Stimulated activated CD4-positive, alpha-beta T cell treated with anti-CD3 and anti-CD28 coated beads, Interleukin-12 subunit alpha, Interleukin-12 subunit beta, amount 100 ng/mL, for 24 hours (primary cell): ENCODE measurements at places on chromosomes 5 and 9.

DNA sequence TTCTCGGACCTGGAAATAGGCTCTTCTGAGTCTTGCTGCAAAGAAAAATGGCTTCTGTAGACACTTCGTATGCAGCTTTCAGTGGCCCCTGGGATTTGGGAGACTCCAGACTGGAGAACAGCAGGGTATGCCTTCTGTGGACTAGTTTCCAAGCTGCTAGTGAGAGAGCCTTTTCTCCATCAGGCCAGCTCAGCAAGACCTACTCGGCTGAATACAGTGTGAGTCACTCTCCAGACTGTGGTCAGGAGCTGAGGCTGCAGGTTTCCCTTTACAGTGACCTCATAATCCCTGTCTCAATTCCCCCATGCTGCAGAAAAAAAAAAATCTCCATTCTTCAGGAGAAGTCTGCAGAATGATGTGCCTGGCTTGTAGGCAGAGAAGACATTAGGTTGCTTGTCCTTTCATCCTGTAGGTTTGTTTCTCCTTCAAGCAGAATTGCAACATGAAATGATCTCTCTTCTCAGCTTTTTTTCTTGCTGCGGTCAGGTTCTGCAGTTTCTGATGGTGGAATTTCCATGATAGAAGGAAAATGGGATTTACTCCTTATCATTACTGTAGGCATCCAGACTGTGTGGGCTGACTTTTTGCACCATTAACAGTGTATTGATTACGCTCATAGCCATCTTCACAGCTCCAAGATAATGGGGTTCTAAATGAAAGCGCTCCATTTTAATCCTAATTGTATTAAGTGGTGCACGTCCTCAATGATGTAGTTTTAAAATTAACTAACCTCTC lies 78.3 kb upstream of the TNFSF8 start:
- no peak for DNase-seq

DNA sequence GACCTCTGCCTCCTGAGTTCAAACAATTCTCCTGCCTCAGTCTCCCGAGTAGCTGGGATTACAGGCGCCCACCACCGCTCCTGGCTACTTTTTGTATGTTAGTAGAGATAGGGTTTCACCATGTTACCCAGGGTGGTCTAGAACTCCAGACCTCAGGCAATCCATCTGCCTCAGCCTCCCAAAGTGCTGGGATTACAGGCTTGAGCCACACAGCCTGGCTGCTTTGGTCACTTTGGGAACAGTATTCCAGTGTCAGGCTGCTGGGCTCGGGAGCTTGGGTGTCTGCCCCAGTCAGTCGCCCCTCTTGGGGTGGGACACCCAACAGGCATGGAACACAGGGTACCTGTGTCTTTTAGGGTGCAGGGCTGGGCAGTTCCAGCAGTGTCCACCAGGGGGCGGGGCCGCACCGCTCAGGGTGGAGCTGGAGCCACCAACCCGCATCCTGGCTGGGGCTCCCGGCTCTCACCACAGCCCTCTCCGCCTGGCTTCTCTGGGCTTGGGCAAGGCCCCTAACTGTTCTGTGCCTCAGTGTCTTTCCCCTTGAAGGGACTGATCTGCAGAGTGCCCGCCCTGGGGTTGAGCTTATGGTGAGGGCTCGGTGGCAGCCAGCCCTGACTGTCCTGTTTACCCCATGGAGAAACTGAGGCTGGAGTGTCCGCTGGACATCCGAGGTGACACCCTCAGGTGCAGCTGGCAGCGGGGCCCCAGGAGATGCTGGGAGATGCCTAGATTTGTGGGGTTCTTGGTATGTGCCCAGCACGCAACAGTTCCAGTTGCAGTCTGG lies 6.4 kb upstream of the RNU6ATAC start:
- DNase-seq, result no peak

- no peak for DNase-seq
These were observed 64.9 kb downstream of the SIL1 start for GRCh38 chr5:139133282-139133681.

DNA sequence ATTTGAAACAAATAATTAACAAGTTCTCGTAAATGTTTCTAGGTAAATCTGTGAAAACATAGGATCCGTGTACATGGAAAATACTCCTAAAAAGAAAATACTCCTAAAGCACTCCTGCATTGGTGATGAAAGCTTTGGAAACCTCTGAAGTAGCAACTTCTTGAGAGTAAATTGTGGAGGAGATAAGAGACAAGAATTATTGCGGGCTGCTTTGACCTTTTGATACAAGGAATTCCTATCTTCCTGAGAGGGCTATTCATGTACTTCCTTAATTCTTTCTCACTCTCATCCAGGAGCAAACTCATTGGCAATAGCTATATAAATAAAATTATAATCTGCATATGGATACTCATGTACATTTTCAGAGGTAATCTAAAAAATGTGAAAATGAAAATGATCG lies 158.4 kb upstream of the PIK3R1 start:
- no peak for DNase-seq
